ENCODE measurements at places on chromosomes 1 and 21.

DNA sequence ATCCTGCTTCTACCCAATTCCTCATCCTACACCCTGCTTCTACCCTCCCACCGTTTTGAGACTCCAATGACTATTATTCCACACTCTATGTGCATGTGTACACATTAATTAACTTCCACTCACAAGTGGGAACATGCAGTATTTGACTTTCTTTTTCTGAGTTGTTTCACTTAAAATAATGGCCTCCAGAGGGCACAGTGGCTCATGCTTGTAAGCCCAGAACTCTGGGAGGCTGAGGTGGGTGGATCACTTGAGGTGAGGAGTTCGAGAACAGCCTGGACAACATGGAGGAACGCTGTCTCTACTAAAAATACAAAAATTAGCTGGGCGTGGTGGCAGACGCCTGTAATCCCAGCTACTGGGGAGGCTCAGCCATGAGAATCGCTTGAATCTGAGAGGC lies 464.8 kb downstream of the PTBP2 start:
- no peak for DNase-seq

DNA sequence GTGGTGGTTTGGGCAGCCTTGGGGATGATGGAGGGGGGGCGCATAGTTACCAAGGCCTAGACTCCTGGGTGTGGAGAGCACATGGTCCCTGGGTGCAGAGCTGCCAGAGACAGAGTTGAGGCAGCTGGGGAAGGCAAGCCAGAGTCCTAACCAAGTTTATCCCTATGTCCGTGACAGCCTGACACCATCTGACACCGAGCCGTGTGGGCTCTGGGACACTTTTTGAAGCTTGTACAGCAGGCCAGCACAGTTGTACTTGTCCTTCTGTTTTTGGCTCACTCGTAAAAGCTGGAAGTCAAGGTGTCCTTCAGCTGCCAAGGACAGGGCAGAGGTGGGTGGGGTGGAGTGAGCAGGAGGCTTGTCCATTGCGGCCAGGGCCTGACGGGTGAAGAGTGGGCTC lies 28.5 kb downstream of the SLC26A9 start:
- no peak for DNase-seq

DNA sequence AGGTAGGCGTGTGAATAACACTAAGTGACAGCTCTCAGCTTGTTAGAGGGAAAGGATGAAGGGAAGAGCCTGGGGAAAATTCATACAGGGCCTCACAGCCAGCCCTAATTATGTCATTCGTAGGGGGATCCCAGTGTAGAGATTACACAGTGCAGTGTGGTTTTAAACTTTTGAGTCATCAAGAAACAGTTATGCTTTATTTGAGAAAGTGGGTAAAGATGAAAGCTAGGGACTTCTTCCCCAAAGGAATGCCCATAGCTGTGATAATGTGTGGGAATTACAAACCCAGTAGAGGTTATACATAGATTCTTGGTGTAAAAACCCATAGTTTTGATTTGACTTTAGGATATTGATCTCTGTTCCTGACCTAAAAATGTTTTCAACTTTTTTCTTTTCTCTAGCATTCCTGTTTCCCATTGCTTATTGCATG lies 1.9 kb downstream of the TTF2 start:
- no peak for DNase-seq

DNA sequence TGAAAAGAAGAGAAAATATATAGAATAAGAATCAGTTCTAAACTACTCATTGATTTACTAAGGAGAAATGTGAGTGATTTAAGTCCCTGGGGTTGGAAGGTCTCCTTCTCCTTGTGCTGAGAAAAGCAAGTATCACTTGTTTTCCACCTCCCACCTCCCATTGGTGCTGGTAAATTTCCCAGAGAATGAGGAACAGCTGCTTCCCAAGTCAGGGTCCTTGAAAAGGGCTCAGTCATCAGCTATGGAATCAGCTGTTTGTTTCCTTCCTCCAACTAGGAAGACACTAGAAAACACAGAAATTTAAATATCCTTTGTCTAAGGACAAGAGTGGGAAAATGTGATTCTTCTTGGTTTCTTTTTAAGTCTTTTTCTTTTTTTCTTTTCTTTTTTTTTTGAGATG lies 131.3 kb upstream of the C1orf21 start:
- no peak for DNase-seq

DNA sequence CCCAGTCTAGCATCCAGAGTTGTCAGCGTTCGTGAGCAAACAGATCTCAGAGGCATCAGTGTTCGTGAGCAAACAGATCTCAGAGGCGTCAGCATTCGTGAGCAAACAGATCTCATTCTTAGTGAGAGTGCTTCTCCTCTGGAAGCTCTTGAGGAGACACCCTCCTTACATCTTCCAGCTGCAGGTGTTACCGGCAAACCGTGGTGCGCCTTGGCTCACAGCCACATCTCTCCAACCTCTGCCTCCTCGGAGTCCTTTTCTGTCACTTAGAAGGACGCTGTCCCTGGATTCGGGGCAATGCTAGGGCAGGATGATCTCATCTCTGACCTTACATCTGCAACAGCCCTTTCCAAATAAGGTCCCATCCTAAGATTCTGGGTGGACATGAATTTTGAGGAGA lies 14.6 kb upstream of the UMODL1 start:
- DNase-seq = no peak

- no peak for DNase-seq
Observed at GRCh38 chr1:158689875-158690274, 3.4 kb upstream of the SPTA1 start.

- DNase-seq = no peak
Observed at GRCh38 chr1:200962631-200963030, 60.9 kb downstream of the KIF21B start.

GRCh38 chr1:12161324-12161661 lies 5.5 kb upstream of the TNFRSF1B start:
- DNase-seq = no peak

Measured in T-helper 17 cell (primary cell).